ENCODE measurements at places on chromosomes 12 and 14.

GRCh38 chr14:51441001-51441400 is 201.0 kb downstream of the TMX1 start:
- no peak for DNase-seq

- DNase-seq, result no peak
These were observed 14.5 kb downstream of the TNFAIP2 start for GRCh38 chr14:103137689-103138300.

DNA sequence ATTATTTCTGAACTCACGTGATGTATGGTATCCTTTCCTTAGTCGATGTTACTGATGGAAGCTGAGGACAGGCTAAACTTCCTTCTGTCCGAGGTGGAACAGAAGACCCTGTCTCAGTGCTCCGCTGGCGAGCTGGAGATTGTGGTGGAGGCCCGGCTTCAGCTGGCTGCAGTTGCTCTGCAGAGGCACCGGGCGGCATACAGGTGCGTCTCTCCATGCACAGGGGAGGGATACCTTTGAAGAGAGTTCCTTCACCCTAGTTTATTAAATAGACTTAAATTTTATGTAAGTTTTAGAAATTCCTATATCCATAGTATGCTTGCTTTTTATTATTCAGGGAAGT is 186.7 kb upstream of the NEDD1 start:
- DNase-seq, result no peak

DNA sequence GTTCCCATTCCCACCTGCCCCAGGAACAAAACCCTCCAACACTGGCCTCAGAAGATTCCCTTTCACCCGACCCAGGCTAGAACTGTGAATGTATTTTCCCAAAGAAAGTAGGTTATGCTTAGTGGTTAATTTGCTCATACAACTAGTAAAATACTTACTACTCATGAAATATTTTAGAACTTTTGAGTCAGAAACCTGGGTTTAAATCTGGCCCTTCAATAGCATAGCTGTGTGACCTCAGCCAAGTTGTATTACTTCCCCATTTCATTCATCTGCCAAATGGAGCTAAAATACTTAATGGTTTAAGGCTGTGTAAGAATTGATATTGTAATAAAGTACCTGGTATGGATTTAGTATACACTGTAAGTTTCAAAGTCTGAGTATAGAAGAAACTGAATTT is 69.1 kb upstream of the DNM1L start:
- DNase-seq, result no peak

DNA sequence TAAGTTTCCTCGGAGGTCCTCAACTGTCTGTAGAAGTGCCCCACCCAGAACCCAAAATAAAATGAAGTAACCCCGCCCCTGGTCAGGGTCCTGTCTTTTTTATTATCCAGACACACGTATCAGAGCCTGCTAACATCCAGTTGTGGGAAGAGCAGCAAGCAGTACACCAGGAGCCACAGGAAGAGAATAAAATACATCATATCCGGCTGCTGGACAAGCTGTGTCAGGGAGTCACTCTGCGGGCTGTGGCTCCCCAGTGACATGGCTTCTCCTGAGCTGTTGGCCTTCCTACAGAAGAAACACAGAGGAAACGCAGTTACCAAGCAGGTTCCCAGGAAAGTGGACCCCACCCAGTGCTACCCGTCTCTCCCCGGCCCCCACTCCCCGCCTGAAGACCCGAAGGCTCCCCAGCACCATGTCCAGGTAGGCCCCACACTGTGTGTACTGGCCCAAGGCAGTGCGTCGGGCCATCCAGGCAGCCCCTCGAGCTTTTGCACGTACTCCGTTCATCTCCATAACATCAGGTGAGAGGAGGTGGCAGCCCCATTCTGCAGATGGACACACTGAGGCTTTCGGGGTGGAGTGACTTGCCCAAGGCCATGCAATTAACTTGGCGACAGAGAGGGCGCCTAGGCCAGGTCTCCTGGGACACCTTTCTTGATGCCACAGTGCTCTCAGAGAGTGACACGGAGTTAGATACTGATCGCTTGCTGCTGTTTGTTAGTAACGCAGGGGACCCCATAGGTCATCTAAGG is 34.3 kb upstream of the DICER1 start:
- no peak for DNase-seq

- DNase-seq, result no peak
These were observed 251.4 kb downstream of the RGS6 start for GRCh38 chr14:72183631-72184030.

- DNase-seq, result no peak
These were observed 32.3 kb upstream of the ESR2 start for GRCh38 chr14:64326502-64326901.

DNA sequence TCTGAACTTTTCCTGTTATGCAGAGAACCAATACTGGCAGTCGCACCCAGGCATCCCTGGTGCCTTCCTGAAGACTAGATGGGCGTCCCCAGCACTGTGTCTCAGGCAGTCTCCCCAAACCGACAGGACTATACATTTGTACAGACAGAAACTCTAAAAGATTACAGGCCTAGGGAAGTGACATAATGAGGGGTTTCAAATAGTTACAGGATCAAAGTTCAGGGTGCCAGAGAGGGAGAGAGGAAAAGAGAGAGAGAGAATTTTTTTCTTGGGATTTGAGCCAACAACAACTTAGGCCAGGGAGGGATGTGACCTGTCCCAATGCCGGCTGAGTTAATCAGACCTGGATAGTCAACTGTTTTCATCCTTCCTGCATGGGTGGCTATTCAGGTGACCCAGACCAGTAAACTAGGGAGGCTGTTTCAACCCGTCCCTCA is 9.3 kb upstream of the GMFB start:
- DNase-seq, result no peak

DNA sequence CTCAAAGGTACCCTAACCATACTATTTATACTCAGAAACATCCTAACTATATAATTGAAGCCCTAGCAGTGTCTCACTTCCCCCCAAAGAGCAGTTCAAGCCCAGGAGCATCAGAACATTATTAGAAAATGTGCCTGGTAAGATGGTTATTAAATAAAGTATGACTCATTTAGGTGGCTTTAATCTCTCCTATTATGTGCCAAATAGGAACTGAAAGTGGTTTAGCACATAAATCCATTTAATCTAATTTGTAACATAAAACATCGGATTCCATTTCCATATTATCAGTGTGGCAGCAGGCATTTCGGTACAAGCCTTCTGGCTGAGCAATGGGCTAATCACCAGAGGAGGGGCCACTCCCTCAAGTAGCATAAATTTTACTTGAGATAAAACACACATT is 395.2 kb upstream of the TMTC1 start:
- no peak for DNase-seq

- DNase-seq, result no peak
These were observed 47.0 kb downstream of the C12orf50 start for GRCh38 chr12:87982208-87982607.

- DNase-seq, result no peak
These were observed 78.6 kb downstream of the LRRC9 start for GRCh38 chr14:59998564-59998963.

DNA sequence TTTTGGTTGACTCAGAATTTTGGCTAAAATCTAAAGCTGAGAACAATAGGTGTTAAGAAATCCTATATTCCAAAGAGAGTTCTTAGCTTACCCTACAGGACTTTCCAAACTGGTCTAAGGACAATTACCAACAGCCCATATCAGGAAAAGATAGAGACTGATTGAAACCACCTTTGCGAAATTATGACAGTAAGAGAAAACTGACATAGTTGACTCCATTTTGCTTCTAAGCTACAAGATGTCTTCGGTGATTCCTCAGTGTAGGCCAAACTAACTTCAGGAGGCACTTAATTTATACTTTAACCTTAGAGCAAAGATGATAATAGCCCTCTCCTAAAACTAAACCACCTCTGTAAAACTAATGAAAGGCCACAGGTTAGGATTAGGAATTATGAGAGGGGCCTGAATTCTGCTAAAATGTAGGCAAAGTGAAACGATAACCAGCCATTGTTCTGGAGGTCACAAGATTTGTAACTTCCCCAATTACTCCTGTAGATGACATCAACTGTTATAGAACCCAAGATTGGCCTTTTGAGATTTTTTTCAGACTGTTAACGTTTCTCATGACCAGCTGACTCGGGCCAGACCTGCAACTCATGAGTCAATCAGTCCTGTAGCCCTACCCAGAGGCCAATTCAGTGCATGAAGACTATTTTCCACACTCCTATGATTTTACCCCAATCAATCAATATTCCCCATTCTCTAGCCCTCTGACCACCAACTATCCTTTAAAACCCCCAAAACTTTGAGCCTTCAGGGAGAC is 43.0 kb downstream of the KLRG1 start:
- no peak for DNase-seq

- DNase-seq, result no peak
These were observed 53.2 kb downstream of the GALNT16 start for GRCh38 chr14:69313176-69313575.

DNA sequence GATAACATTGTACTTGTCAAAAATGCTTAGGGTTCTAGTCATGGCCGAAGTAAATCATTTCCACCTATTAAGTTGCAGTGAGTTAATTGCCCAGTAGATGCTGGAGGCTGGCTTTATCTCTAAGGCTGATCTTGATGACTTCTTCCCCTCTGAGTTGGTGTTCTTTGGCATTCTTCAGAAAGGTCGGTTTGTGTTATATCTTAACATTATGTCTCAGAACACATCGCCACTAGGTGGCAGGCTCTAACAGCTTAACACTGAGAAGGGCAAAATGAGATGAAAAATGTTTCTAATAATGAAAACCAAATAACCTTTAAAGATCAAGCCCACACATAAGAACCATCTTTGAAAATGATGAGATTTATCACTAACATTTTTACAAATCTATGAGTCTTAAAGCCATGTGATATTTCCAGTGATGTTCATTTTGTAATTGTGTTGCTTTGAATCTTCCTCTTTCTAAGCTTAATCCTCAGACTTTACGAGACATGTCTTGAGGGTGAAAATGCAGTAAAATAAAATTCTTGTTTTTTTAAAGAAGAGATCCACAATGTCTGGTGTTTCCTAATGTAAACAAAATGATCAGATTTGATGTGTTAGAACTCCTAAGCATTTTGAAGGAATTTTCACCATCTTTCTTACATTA is 28.6 kb downstream of the SUDS3 start:
- peak; percentile 21 for DNase-seq

GRCh38 chr14:79278798-79279644 is 932.3 kb downstream of the DIO2 start:
- DNase-seq, result peak; percentile 8

GRCh38 chr14:99615497-99616157 is 11.6 kb upstream of the CCDC85C start:
- DNase-seq, result no peak

GRCh38 chr12:12606781-12607589 is 4.7 kb upstream of the CREBL2 start:
- no peak for DNase-seq

DNA sequence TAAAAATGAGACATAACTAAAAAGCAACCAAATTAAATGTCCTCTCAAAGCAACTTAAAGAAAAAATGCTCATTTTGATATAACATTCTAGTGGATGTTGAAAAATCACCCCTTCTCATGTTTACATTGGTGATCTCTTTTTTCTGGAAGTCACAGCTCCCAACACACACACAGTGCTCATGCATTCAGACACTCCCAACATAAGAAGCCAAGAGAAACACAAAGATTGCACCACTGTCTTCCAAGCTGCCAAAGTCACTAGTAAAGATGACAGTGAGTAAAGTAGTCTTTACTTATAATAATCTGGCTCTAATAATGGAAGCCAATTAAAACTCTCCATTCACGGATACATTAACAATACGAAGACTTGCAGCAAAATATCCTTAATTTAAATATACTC is 218.4 kb downstream of the NTF3 start:
- DNase-seq, result no peak

GRCh38 chr14:54267172-54267571 is 129.6 kb upstream of the CDKN3 start:
- DNase-seq, result no peak

GRCh38 chr12:1696800-1697199 is 5.9 kb downstream of the ADIPOR2 start:
- no peak for DNase-seq

GRCh38 chr12:12583510-12584178 is 21.0 kb upstream of the DUSP16 start:
- DNase-seq, result no peak

DNA sequence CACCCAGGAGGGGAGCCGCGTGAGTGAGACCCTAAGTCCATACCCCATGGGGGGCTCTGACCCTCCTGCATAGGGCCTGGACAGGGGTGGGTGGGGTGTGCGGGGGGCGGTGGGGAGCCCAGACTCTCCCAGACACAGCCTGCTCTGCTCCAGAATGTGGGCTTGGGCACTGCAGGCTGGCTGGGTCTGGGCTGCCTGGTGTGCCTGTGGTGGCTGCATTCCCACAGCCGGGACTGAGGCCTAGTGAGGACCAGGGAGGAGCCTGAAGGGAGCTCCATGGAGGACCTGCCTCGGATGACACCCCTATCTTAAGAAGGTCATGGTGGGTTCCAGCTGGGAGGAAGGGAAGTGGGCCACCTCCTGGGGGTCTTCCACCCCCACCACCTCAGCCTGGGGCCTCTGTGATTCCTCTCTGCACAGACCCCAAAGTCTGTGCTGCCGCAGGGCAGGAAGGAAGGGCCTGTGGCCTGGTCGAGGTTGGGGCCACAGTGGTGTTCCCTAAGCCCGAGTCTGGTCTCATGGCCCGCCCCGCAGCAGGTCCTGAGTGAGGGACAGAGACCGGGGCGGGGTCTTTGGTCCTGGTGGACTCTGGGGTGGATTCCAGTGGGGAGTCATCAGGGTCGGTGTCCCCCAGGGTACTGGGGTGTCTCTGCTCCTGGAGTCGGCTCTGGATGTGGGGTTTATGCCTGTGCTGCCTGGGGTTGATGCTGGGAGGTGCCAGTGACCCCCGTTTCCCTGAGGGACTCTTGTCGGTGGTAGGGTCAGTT is 392.3 kb downstream of the TMEM121 start:
- no peak for DNase-seq

DNA sequence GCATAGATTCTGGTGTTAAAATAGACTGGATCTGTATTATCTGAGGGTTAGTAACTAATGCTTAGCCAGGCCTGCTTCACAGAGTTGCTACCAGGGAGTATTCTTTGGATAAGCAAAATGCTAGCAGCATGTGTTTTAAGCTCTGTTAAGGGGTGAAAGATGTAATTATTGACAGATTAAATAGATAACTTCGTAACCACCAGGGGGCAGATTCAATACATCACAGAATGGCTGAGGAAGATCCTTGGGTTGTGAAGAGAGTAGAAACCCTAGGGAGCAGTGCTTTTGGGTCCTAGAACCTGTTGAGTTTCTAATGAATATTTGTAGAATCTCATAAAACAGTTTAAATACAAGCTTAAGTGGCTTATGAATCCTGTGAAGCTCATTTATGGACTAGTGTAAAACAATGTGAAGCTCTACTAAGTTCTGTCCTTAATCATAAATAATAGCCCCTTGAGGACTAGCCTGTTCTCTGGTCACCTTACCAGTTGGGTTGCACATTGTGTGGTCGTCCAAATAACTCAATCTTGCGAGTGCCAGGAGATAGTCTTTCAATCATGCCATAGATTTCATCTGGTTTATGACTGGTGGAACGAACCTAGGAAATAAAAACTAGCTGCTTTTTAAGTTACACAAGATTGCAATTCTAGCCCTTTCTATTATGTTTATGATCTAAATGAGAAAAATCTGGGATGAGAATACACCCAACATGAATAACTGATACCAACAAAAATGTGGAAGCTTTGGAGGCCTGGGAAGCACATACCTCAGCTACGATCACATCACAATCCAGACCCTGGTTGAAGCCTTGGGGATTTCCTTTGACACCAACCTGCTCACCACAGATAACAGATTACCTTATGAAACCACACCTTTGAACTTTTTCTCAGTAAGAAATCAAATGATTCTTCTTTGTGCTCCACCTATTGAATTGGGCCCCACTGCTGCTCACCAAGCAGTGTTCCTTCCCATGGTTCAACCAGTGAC is 12.3 kb downstream of the METTL3 start:
- no peak for DNase-seq

GRCh38 chr12:122893208-122894153 is 2.4 kb downstream of the VPS37B start:
- DNase-seq, result no peak
